ENCODE measurements at places on chromosomes 13 and 19. TPM values are rescaled to one million over a fixed set of nuclear protein-coding genes. Genes with fewer than 3 reads are reported as not detected.

The FCER2 gene
- total RNA-seq: not detected

The SLC25A41 gene
- total RNA-seq: not detected

The ZNF793 gene
- 3.4 TPM for total RNA-seq

The DNAJC15 gene
- total RNA-seq: 5.0 TPM

The NXNL1 gene
- total RNA-seq: not detected

The FOXO1 gene
- 72.5 TPM for total RNA-seq

The USPL1 gene
- total RNA-seq: 34.7 TPM

The MBD3L3 gene
- not detected for total RNA-seq

The FLT1 gene
- 2.3 TPM for total RNA-seq

The EFNB2 gene
- total RNA-seq: 0.11 TPM

The DAZAP1 gene
- total RNA-seq: 129 TPM

The CBLC gene
- not detected for total RNA-seq

The RGCC gene
- 45.9 TPM for total RNA-seq

The ZNF382 gene
- 20.2 TPM for total RNA-seq

The TNFSF13B gene
- total RNA-seq: 3.0 TPM

The GJA3 gene
- total RNA-seq: 0.17 TPM

Measured in naive thymus-derived CD4-positive, alpha-beta T cell (primary cell).